NAMALWA (cell line): ENCODE measurements at places on chromosomes 4 and X.

- no peak for DNase-seq
Observed at GRCh38 chr4:145920205-145920604, 18.4 kb downstream of the ZNF827 start.

DNA sequence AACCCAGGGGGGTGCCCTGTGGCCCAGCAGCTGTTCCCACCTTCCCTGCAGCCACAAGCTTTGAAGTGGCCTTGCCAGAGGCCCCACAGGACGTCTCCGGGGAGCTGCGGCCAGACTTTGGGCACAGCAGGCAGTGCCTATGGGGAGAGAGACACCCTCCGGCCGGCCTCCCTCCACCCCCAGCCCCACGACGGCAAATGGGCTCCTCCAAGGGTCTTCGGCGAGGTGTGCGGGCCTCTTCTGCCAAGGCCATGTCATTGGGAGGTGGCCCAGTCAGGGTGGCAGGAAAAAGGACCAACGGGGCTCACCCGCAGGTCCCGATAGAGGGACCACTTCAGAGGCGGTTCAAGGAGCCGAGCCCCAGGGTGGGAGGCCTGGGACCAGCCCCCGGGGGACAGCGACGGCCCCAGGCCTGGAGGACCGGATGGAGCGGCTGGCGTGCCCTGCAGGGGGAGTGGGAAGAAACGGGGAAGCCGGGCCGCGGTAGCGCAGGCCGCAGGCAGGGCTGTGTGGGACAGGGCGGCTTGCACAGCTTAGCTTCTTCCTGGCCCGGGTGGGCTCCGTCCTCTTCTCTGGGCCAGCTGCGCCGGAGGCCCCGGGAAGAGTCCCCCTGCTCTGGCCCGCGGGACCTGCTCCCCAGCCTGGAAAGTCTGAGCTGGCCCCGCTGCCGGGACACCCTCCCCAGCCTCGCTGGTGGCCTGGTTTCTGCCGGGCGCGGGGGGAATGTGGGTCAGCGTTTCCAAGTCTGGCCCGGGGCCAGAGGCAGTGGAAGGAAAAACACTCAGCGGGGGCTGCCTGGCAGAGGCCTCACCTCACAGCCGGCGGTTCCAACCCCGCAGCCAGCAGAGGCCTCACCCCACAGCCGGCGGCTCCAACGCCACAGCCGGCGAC, 21.9 kb upstream of the SPON2 start:
- no peak for DNase-seq

- DNase-seq: peak; percentile 72
Observed at GRCh38 chrX:110847334-110847733, 51.7 kb upstream of the CHRDL1 start.

DNA sequence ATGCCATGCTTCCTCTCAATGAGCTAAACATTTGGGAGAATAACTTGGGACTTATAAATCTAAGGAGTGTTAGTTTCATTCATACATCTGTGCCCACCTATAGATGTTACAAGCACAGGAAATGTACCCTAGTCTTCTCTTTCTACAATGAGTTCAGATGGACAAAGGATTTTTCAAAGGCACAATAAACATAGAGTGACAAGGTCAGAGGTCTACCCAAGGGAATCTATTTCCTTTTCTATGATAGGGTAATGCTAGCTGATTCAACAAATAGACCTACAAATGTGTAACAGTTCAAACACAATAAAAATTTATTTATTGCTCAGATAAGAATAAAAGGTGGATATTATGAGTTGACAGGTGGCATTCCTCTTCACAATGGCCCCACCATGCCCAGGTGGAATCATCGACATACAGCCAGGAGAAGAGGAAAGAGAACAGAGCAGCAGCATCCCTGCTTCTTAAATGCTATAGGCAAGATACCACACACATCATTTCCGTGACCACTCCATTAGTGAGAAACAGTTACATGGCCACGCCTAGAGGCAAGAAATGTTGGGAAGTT, 421.8 kb downstream of the HNRNPD start:
- no peak for DNase-seq

DNA sequence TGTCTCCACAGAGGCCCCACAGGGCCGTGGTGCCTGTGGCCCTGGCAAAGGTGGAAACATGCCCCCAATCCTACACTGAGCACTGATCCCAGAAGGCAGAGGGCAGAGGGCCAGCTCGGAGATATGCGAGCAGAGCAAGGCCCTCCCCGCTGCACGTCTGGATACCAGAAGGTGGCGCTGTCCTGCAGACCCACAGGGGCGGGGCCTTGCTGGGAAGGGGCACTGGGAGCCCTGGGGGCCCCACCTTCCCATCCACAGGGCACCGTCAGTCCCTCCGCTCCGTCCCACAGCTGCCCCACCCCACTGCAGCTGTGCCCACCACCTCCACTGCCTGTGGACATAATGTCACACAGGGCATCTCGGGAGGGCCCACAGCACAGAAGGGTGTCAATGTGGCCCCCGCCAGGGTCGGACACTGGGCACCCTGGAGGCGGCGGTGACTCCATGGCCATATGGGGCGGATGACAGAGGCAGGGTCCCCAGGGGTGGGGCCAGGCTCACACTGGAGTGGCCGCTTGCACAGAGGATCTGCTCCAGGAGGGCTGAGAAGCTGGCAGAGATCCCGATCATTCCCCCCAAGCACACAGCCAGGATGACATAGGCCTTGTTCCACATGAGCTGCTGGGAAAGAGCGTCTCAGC, 4.8 kb downstream of the SLC49A3 start:
- DNase-seq: peak; percentile 38

- DNase-seq: no peak
Observed at GRCh38 chrX:46327566-46328115, 217.6 kb downstream of the ZNF674 start.
